Glutamatergic neuron (in vitro differentiated cells): ENCODE measurements at places on chromosomes 13 and 19. TPM values are rescaled to one million over a fixed set of nuclear protein-coding genes. Genes with fewer than 3 reads are reported as not detected.

The HRC gene
- 26.6 TPM for total RNA-seq

DNA sequence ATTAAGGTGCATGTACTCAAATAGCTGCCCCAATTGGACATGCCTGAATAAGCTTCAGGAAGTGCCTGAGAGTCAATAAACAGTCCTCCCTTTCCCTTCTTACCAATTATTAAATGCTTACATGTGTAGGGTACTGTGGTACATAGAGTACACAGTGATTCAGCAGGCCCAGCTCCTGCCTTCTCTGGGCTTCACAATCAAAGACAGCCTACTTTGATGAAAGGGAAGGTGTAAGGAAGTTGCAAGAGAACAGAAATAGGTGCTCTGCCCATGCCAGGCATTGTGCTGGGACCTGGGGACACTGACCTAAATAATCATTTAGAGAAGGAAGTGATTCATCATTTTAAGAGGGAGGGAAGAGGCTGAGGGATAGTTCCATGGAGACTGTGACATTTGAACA is 17.2 kb downstream of the FRY start:
- H3K4me1 ChIP-seq, result peaks cover 10% of the 10 kb centered on the region
- peaks cover 5% of the 10 kb centered on the region for H3K36me3 ChIP-seq
- H3K4me3 ChIP-seq, result no peak overlapping the region
- peak overlapping the region; percentile 25 for H3K27ac ChIP-seq

- H3K4me3 ChIP-seq, result no peak overlapping the region
- no peak for DNase-seq
- H3K4me1 ChIP-seq, result peaks cover 26% of the 10 kb centered on the region
These were observed 197.7 kb upstream of the RNF113B start for GRCh38 chr13:98374750-98375149.

- H3K27ac ChIP-seq, result no peak overlapping the region
- no peaks in the 10 kb centered on the region for H3K36me3 ChIP-seq
- no peak overlapping the region for H3K4me3 ChIP-seq
- no peaks in the 10 kb centered on the region for H3K27me3 ChIP-seq
These were observed 78.3 kb downstream of the ELF1 start for GRCh38 chr13:40940841-40941240.

GRCh38 chr13:23797276-23797903 is 91.8 kb downstream of the MIPEP start:
- no peak for DNase-seq
- H3K36me3 ChIP-seq, result peaks cover 18% of the 10 kb centered on the region
- H3K4me1 ChIP-seq, result peaks cover 6% of the 10 kb centered on the region

DNA sequence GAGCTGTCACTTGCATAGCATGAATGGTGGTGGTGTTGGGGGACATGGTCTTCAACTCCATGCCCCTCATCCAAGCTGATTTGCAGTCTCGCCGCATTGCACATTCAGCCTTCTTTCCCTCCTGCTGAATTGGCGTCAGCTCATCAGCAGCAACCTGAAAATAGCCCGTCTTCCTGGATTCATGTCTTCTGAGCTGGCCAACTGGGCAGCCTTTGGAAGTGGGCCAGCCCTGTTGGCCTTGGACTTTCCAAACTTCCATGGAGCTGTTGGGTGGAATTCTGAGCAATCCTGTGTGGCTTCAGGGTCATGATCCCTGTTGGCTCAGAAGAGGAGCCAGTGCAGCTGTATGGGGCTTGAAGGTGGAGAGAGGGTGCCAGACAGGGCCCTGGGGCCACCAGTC is 68.8 kb downstream of the ZNF536 start:
- no peaks in the 10 kb centered on the region for H3K27me3 ChIP-seq
- DNase-seq, result no peak
- H3K4me1 ChIP-seq, result peaks cover 14% of the 10 kb centered on the region
- H3K27ac ChIP-seq, result no peak overlapping the region
- H3K36me3 ChIP-seq, result peaks cover 14% of the 10 kb centered on the region
- no peak overlapping the region for H3K4me3 ChIP-seq

The APOE gene
- total RNA-seq, result 65.9 TPM

- H3K27me3 ChIP-seq, result peaks cover 2% of the 10 kb centered on the region
- H3K27ac ChIP-seq, result no peak overlapping the region
- no peaks in the 10 kb centered on the region for H3K36me3 ChIP-seq
- no peak overlapping the region for H3K4me3 ChIP-seq
- peaks cover 6% of the 10 kb centered on the region for H3K4me1 ChIP-seq
These were observed 2318.0 kb downstream of the PCDH9 start for GRCh38 chr13:64912141-64912540.

- H3K27me3 ChIP-seq, result peaks cover 12% of the 10 kb centered on the region
- no peak overlapping the region for H3K27ac ChIP-seq
- H3K36me3 ChIP-seq, result no peaks in the 10 kb centered on the region
- no peak overlapping the region for H3K4me3 ChIP-seq
- peaks cover 2% of the 10 kb centered on the region for H3K4me1 ChIP-seq
These were observed 1.3 kb downstream of the OSCAR start for GRCh38 chr19:54099190-54099902.

- no peak overlapping the region for H3K27ac ChIP-seq
- no peak for DNase-seq
- peaks cover 8% of the 10 kb centered on the region for H3K27me3 ChIP-seq
- H3K4me3 ChIP-seq, result peak overlapping the region; percentile 35
- H3K4me1 ChIP-seq, result no peaks in the 10 kb centered on the region
These were observed 3.9 kb downstream of the OSCAR start for GRCh38 chr19:54096617-54097106.

- H3K4me1 ChIP-seq, result no peaks in the 10 kb centered on the region
- H3K36me3 ChIP-seq, result peaks cover 9% of the 10 kb centered on the region
- peaks cover 2% of the 10 kb centered on the region for H3K27me3 ChIP-seq
- DNase-seq, result no peak
These were observed 671.1 kb upstream of the SPRY2 start for GRCh38 chr13:81012031-81012430.
